ENCODE measurements at places on chromosomes 7 and 10. TPM values are rescaled to one million over a fixed set of nuclear protein-coding genes. Genes with fewer than 3 reads are reported as not detected.
A peak's percentile ranks its signal among the peaks of the same experiment; 100 is the strongest.

FEZF1 gene
- not detected for total RNA-seq

DNA sequence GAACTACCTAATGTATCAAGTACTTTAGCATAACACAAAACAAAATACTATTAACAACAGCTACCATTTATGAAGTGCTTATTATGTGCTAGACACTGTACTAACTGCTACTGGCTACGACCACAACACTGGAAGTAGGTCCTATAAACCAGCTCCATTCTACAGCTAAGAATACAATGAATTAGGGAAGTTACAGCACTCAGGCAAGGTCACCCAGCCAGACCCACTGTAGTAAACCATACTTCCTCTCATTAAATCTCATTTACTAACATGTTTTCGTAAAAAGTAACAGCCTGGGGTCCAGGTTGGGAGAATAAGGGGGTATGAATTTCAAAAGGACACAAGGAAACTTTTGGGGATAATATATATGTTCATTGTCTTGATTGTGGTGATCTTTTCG is 25.4 kb downstream of the NAPEPLD start:
- H3K27me3 ChIP-seq, result no peaks in the 10 kb centered on the region
- no peak for DNase-seq
- H3K36me3 ChIP-seq, result peaks cover 41% of the 10 kb centered on the region
- no peak overlapping the region for H3K4me3 ChIP-seq
- H3K4me1 ChIP-seq, result no peaks in the 10 kb centered on the region

GRCh38 chr10:127300868-127301321 is 104.5 kb upstream of the INSYN2A start:
- no peak overlapping the region for H3K4me3 ChIP-seq
- peaks cover 11% of the 10 kb centered on the region for H3K27me3 ChIP-seq
- H3K36me3 ChIP-seq, result no peaks in the 10 kb centered on the region
- no peak for DNase-seq

H2BK1 gene
- total RNA-seq, result not detected

DNA sequence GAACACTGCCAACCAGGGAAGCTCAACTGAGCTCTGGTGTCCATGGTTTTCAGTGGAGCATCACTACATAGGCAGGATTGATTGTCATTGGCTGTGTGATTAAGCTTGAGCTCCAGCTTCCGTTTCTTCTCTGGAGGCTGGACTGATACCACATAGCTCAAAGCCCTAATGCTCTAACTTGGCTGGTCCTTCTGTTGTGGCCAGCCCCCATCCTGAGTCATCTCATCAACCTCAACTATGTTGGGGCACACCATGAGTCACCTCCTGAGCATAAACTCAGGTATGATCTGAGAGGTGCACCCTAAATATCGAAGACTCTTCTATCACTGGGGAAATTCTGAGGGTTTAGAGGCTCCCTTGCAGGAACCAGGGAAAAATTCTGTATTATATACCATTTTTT is 114.5 kb upstream of the INHBA start:
- H3K4me1 ChIP-seq, result peaks cover 23% of the 10 kb centered on the region
- H3K36me3 ChIP-seq, result no peaks in the 10 kb centered on the region
- H3K27me3 ChIP-seq, result peaks cover 6% of the 10 kb centered on the region
- no peak overlapping the region for H3K27ac ChIP-seq
- no peak overlapping the region for H3K4me3 ChIP-seq
- DNase-seq, result peak; percentile 69

DNA sequence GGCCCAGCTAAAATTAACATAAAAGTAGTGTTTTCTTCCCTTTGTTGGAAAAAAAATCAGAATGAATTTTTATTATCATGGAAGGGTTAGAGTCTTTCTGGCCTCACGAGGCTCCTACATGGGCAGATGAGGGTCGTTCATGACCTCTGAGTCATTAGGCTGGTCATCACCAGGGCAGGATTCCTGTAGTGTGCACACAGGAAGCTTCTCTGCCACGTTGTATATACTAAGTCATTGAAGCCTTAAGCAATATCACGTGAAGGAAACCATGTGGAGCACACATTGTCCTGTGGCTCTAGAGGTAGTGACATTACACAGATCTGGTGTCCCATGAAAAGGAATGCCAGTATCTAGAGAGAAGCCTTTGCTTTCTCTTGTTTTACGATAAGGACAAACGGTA is 84.7 kb upstream of the C1QL3 start:
- no peaks in the 10 kb centered on the region for H3K4me1 ChIP-seq
- H3K36me3 ChIP-seq, result peaks cover 16% of the 10 kb centered on the region
- H3K27ac ChIP-seq, result no peak overlapping the region
- no peak for DNase-seq
- H3K27me3 ChIP-seq, result no peaks in the 10 kb centered on the region
- no peak overlapping the region for H3K4me3 ChIP-seq

DNA sequence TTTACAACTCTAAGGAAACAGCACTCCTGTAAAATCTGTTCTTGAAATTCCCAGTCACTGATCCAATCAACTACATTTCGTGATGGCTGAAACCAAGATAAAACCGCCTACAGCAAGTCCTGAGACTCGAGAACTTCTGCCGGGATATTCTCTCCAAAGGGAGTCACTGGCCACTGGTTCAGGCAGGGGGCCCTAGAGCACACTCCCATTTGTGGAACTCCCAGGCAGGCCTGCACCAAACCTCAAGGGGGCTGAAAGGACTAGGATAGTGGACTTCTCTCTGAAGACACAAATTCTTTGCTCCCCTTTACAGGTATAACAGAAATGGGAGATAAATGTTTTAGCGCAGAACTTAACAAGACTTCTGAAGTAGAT is 16.3 kb downstream of the CYTH3 start:
- no peak overlapping the region for H3K4me3 ChIP-seq
- DNase-seq, result no peak
- H3K27me3 ChIP-seq, result peaks cover 12% of the 10 kb centered on the region
- H3K27ac ChIP-seq, result no peak overlapping the region
- no peaks in the 10 kb centered on the region for H3K36me3 ChIP-seq

DNA sequence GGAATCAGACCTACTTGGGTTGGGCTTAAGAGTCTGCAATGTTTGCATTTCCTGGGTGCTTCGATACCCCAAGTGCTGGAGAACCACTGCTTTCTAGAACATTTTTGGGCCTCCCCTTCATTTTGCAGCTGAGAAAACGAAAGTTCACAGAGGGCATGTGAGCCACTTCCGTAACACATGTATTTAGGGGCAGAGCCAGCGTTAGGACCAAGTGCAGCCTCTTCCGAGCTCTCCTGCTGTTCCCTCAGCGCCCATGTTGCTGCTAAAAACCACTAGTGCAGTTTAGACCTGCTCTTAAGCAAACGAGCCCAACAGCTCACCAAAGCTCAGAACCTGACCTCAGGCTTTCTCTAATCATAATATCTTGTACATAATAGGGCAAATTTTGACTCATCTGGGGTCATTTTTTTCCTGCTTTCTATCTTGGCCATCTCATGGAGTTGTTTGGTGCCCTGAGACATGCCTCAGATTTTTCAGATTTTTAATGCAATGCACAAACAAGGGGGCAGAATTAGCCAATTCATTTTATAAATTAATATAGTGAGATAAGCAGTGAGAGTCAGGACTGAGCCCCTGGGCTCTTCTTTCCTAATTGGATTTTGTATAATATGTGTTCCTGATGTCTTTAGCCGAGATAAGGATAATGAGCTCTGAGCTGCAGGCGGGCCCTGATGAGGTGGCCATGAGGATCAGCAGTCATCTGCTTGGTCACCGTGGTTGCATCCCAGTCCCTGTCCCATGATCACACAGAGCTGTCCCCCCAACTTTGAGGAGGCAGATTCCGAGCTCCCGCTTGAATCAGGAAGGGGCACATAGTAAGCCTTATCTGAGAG is 12.9 kb downstream of the BAG3 start:
- peak; percentile 31 for DNase-seq
- H3K27me3 ChIP-seq, result no peaks in the 10 kb centered on the region
- H3K4me3 ChIP-seq, result peak overlapping the region; percentile 31
- peak overlapping the region; percentile 77 for H3K27ac ChIP-seq
- peaks cover 20% of the 10 kb centered on the region for H3K4me1 ChIP-seq

DNA sequence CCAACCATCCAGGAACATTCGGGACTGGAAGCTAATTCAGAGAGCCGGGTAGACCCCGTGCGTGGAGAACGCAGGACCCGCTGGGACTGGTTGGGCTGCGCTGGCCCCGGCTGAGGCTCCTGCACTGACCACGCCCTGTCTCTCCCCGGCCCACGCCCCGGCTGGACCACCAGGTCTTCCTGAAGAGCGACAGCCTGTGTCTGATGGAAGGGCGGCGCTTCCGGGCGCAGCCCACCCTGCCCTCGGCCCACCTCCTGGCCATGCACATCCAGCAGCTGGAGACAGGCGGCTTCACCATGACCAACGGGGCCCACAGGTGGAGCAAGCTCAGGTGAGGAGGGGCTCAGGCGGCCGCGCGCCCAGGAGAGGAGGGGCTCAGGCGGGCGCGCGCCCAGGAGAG is 10.2 kb upstream of the UTF1 start:
- peaks cover 9% of the 10 kb centered on the region for H3K27me3 ChIP-seq
- DNase-seq, result no peak
- H3K36me3 ChIP-seq, result no peaks in the 10 kb centered on the region

CEP55 gene
- 44.6 TPM for total RNA-seq

GRCh38 chr10:1687623-1688150 is 49.6 kb downstream of the ADARB2 start:
- no peak overlapping the region for H3K4me3 ChIP-seq
- H3K27me3 ChIP-seq, result peaks cover 5% of the 10 kb centered on the region
- DNase-seq, result no peak

DNA sequence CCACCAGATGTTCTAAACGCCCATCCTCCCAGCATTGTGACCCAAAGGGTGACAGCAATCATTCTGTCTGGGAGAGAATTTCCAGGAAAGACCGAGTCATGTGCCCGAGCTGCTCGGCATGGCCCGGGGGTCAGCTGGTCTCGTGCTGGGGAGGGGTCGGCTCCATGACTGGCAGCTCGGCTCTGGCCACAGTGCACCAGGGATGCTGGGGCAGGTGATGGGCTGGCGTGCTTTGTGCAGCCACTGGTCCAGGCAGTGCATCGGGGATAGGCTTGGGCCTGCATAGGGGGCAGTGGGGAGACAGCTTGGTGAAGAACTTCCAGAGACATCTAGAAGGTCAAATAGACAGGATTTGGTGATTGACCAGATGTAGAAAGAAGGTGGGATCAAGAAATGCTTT is 39.2 kb upstream of the PSMG3 start:
- no peak for DNase-seq
- H3K27ac ChIP-seq, result no peak overlapping the region
- H3K4me3 ChIP-seq, result no peak overlapping the region
- H3K27me3 ChIP-seq, result peaks cover 2% of the 10 kb centered on the region
- H3K4me1 ChIP-seq, result peaks cover 3% of the 10 kb centered on the region
- H3K36me3 ChIP-seq, result no peaks in the 10 kb centered on the region

- H3K36me3 ChIP-seq, result no peaks in the 10 kb centered on the region
- H3K27ac ChIP-seq, result no peak overlapping the region
- no peak overlapping the region for H3K4me3 ChIP-seq
- no peak for DNase-seq
Measured at GRCh38 chr7:91031757-91032156, 232.5 kb upstream of the FZD1 start.

- peak overlapping the region; percentile 44 for H3K27ac ChIP-seq
- no peaks in the 10 kb centered on the region for H3K27me3 ChIP-seq
- H3K36me3 ChIP-seq, result peaks cover 23% of the 10 kb centered on the region
Measured at GRCh38 chr7:100215895-100216294, 3.9 kb upstream of the PVRIG start.

GRCh38 chr7:135538376-135538775 is 19.3 kb upstream of the NUP205 start:
- peaks cover 7% of the 10 kb centered on the region for H3K27me3 ChIP-seq
- no peak for DNase-seq

TRPV5 gene
- not detected for total RNA-seq

GPR37 gene
- not detected for total RNA-seq

GRCh38 chr7:68978710-68979109 is 619.6 kb upstream of the AUTS2 start:
- H3K27me3 ChIP-seq, result no peaks in the 10 kb centered on the region
- no peaks in the 10 kb centered on the region for H3K36me3 ChIP-seq
- H3K4me3 ChIP-seq, result no peak overlapping the region

ETV1 gene
- total RNA-seq, result 0.18 TPM

- no peaks in the 10 kb centered on the region for H3K36me3 ChIP-seq
- H3K4me1 ChIP-seq, result no peaks in the 10 kb centered on the region
- H3K27ac ChIP-seq, result no peak overlapping the region
- no peak for DNase-seq
Measured at GRCh38 chr7:116377721-116378120, 121.8 kb upstream of the CAV2 start.

GRCh38 chr7:620885-621284 is 101.2 kb upstream of the PDGFA start:
- no peak overlapping the region for H3K4me3 ChIP-seq
- no peak for DNase-seq
- peak overlapping the region; percentile 100 for H3K27ac ChIP-seq
- H3K4me1 ChIP-seq, result peaks cover 44% of the 10 kb centered on the region

GRCh38 chr10:112208997-112209396 is 25.4 kb upstream of the GPAM start:
- no peak for DNase-seq
- H3K4me1 ChIP-seq, result no peaks in the 10 kb centered on the region
- H3K4me3 ChIP-seq, result no peak overlapping the region
- no peak overlapping the region for H3K27ac ChIP-seq

- no peak overlapping the region for H3K27ac ChIP-seq
- H3K4me3 ChIP-seq, result no peak overlapping the region
- DNase-seq, result no peak
Measured at GRCh38 chr10:121495719-121496118, 102.5 kb downstream of the FGFR2 start.

MINPP1 gene
- total RNA-seq, result 7.1 TPM

TUBAL3 gene
- not detected for total RNA-seq

ACSM6 gene
- total RNA-seq, result not detected

DNA sequence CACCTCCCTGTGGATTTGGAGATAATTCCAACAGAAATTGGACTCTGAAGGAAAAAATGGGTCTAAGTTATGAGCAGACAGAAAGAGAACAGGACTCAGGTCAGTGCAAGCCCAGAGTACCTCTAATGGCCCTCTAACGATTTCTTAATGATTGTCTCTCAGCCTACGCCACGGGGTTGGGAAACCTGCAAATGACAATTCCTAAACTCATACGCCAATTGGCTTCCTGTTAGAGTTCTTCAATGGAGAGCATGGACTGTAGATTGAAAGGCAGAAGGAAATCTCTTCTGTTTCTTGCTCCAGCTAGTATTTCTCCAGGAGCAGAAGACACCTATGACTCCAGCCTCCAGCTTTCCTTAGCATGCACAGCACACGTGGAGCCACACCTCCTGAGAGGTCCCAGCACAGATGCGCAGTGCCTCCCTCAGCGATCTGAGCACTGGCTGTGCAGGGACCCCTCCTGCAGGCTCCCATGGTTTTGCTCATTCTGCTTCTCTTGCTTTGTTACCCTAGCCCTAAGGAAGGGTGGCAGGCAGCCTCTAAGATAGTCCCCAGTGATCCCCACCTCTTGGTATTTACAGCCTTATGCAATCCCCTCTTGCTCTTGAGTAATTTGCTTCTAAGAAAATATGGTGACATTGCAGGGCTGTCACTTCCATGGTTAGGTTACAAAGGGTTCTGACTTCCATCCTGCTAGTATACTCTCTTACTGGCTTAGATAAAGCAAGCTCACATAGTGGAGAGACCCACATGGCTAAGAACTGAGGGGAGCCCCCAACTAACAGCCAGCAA is 30.1 kb downstream of the DENND11 start:
- peak overlapping the region; percentile 38 for H3K27ac ChIP-seq
- DNase-seq, result no peak
- H3K27me3 ChIP-seq, result no peaks in the 10 kb centered on the region
- peaks cover 15% of the 10 kb centered on the region for H3K4me1 ChIP-seq
- no peak overlapping the region for H3K4me3 ChIP-seq
- H3K36me3 ChIP-seq, result peaks cover 14% of the 10 kb centered on the region

Data from activated CD8-positive, alpha-beta T cell treated with anti-CD3 and anti-CD28 coated beads for 36 hours (primary cell).